ENCODE measurements at places on chromosomes 13 and 19. TPM values are rescaled to one million over a fixed set of nuclear protein-coding genes. Genes with fewer than 3 reads are reported as not detected.

GPR183 gene
- total RNA-seq, result 19.6 TPM

- peaks cover 27% of the 10 kb centered on the region for H3K36me3 ChIP-seq
- peak within 1 kb of the TSS; percentile 73 for H3K27ac ChIP-seq
- peak; percentile 63 for DNase-seq
- H3K27me3 ChIP-seq, result no peaks in the 10 kb centered on the region
These were observed at the start of gene ZNF577 for GRCh38 chr19:51887522-51888498. TSS of gene ZNF577 (minus strand) at chr19:51887951. CDS start at chr19:51880382, 7,569 bp downstream.

DNA sequence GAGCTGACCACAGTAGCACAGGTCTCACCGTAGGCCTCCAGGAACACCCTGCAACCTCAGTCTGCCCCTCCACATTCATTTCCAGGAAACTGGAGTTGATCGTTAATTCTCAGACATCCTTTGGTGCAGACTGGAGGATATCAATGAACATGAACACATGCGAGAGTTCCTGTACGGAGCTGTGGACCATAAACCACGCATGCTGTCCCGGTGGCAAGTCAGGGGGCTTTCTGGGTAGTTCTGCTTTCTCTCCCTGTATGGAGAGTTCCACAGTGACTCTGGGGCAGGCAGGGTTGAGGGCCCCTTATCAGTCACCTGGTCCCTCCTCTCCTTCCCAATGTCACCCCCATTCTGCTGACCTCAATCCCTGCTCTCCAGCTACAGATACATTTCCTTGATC lies 55.5 kb upstream of the URI1 start:
- DNase-seq, result no peak
- no peaks in the 10 kb centered on the region for H3K4me1 ChIP-seq
- H3K27me3 ChIP-seq, result no peaks in the 10 kb centered on the region
- H3K27ac ChIP-seq, result no peak overlapping the region
- no peak overlapping the region for H3K4me3 ChIP-seq
- H3K36me3 ChIP-seq, result no peaks in the 10 kb centered on the region

GRCh38 chr19:46880431-46880830 lies 19.6 kb downstream of the ARHGAP35 start:
- no peak overlapping the region for H3K27ac ChIP-seq
- peaks cover 8% of the 10 kb centered on the region for H3K4me1 ChIP-seq
- no peak overlapping the region for H3K4me3 ChIP-seq
- no peaks in the 10 kb centered on the region for H3K36me3 ChIP-seq
- no peak for DNase-seq
- no peaks in the 10 kb centered on the region for H3K27me3 ChIP-seq

DNA sequence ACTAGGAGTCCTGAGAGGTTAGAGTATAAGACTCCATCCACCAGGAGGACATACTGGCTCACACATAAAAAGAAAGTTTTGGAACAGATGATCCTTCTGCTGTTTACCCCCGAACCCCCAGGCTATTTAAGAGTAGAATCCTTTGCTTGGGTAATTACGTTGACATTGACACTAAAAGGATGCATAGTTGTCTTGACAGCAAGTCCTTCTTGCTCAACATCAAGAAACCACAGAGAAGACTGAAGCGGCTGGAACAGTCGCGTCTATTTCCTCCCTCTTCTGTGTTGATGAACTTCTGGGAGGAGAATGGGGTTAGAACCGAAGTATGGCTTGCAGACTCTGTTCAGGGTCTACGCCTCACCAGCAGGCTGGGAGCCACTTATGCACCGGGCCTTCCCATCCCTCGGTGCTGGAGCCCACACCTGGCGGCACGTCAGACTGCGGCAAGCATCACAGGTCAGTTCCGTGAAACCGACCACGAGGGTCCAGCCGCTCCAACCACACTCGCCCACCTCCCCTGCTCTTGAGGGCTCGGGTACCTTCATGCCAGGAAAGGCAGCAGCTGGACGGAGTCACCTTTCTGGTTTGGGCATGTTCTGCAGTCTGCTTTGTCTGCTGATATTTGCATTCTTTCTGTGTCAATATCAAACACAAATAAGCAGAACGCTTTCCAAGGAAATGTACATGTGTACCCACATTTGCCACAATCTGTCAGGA lies 42.4 kb upstream of the RANBP3 start:
- no peak for DNase-seq
- no peaks in the 10 kb centered on the region for H3K4me1 ChIP-seq
- no peaks in the 10 kb centered on the region for H3K27me3 ChIP-seq
- peaks cover 6% of the 10 kb centered on the region for H3K36me3 ChIP-seq

VMAC gene
- total RNA-seq, result 13.3 TPM

TMEM147 gene
- 49.7 TPM for total RNA-seq

KLK7 gene
- not detected for total RNA-seq

DNA sequence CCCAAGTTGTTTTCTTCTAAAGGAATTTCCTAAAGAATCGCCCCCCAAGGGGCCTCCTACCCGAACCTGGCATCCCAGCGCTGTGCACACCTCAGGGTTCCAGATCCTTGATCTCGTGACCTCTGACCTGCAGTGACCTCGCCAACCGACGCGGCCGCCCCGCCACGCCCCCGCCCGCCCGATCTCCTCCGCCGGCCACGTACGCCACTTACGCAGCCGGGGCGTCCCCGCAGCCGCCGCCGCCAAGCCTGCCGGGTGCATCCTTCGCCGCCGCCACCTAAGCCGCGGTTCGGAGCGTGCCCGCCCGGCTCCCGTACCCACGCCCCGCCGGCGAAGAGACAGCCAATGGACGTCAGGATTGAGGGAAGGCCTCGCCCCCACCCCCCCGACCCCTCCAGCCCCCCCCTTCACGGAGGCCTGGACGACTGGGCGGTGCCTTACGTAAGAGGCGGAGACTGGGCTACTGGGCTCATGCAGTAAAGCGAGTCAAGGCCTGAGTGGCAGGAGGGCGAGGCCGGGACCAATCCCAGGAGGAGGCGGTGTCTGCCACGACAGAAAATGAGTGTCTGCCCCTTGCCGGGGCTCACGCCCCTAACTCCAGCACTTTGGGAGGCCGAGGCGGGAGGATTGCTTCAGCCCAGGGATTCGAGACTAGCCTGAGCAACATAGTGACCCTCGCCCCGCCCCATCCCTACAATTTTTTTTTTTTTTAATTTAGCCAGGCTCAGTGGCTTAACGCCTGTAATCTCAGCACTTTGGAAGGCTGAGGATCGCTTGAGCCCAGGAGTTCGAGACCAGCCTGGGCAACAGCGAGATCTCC lies at the start of gene YIF1B:
YIF1B (minus strand) TSS at position 291 of the 820 bp plus-strand sequence; CDS start at position 261, 30 bp downstream.
- no peaks in the 10 kb centered on the region for H3K36me3 ChIP-seq
- H3K27me3 ChIP-seq, result no peaks in the 10 kb centered on the region
- DNase-seq, result peak; percentile 91
- peak within 1 kb of the TSS; percentile 82 for H3K4me3 ChIP-seq

- peaks cover 8% of the 10 kb centered on the region for H3K4me1 ChIP-seq
- H3K27ac ChIP-seq, result no peak overlapping the region
- no peak for DNase-seq
- H3K36me3 ChIP-seq, result no peaks in the 10 kb centered on the region
- no peaks in the 10 kb centered on the region for H3K27me3 ChIP-seq
These were observed 33.9 kb downstream of the ATP11A start for GRCh38 chr13:112723771-112724170.

CYP4F11 gene
- 12.9 TPM for total RNA-seq

DNA sequence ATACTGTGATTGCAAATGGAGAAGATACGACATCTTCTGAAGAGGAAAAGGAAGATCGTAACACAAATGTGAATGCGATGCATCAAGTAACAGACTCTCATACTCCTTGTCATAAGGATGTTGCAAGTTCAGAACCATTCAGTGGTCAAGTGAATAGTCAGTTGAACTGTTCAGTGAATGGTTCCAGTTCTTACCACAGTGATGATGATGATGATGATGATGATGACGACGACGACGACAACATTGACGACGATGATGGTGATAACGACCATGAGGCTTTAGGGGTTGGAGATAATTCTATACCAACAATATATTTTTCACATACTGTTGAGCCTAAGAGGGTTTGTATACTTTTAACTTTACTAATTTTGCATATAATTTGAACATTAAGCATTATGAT lies 67.0 kb downstream of the URI1 start:
- H3K36me3 ChIP-seq, result peaks cover 3% of the 10 kb centered on the region
- no peak for DNase-seq
- no peak overlapping the region for H3K4me3 ChIP-seq
- H3K27ac ChIP-seq, result no peak overlapping the region

OR10H1 gene
- not detected for total RNA-seq

LGALS14 gene
- total RNA-seq, result not detected

DNA sequence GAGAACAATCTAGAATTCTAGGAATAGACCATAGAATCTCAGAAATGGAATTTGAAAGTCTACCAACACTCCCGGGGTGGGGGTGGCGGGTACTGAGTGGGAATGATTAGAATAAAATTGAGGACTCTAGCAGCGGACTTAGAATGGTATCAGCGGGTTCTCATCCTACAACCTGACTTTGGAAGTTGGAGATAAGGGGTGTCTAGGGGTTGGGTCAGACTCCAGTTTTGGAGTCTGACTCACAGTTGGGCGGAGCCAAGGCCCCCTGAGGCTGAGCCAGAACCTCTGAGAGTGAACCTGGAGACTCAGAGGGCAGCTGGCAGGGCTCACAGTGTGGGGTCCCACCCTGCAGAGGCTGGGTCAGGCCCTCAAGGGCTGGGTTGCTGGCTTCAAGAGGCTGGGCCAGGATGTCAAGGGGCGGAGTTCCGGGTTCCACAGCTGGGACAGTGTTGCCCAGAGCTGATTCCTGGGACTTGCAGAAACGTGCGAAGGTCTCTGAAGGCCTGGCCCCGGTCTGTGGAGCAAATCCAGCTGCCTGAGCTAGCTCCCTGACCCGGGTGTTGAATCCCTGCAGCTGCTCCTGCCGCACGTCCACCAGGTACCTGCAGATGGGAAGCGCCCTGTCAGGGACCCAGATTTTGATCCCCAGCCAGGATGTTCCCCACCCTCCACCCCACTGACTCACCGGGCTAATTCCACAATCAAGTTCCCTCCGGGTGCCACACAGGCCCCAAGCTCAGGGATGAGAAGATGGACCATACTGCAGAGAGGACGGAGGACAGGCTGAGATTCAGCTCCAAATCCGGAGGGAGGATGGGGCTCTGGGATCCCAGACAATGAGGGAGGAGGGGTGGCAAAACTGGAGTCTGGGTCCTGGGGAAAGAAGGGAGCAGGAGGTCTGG lies 1.6 kb upstream of the TNNI3 start:
- no peak overlapping the region for H3K4me3 ChIP-seq
- no peak overlapping the region for H3K27ac ChIP-seq
- H3K27me3 ChIP-seq, result peaks cover 13% of the 10 kb centered on the region
- no peaks in the 10 kb centered on the region for H3K4me1 ChIP-seq
- no peak for DNase-seq
- no peaks in the 10 kb centered on the region for H3K36me3 ChIP-seq

- no peaks in the 10 kb centered on the region for H3K4me1 ChIP-seq
- no peaks in the 10 kb centered on the region for H3K36me3 ChIP-seq
- DNase-seq, result no peak
- no peak overlapping the region for H3K27ac ChIP-seq
- H3K4me3 ChIP-seq, result no peak overlapping the region
These were observed 17.5 kb downstream of the DLEU7 start for GRCh38 chr13:50826035-50826434.

PIK3R2 gene
- 14.3 TPM for total RNA-seq

KCNJ14 gene
- 1.2 TPM for total RNA-seq

ZNF793 gene
- 12.1 TPM for total RNA-seq

TNFRSF19 gene
- total RNA-seq, result 7.6 TPM

GIPC3 gene
- 1.6 TPM for total RNA-seq

GRCh38 chr13:94550062-94550738 lies 45.8 kb downstream of the TGDS start:
- DNase-seq, result no peak
- H3K4me1 ChIP-seq, result peaks cover 5% of the 10 kb centered on the region
- peak overlapping the region; percentile 90 for H3K27ac ChIP-seq
- no peaks in the 10 kb centered on the region for H3K27me3 ChIP-seq
- peak overlapping the region; percentile 91 for H3K4me3 ChIP-seq

GARIN5A gene
- total RNA-seq, result 0.56 TPM

DNA sequence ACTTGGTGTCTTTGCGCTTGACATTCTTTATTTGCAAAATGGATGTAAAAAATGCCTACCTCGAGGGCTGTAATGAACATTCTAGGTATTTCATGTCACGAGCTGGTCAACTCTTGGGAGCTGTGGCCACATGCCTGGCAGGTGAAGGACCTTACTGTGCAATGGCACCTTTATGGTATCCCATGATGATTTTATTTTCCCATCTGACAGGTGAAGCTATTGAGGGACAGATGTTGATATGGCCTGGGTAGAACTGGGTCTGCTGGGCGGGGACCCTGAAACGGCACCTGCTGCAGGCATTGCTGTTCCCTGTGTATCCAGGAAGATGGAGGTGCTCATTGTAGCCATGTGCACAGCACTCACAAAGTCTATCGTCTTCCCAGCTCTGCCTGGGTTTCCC lies 332.2 kb downstream of the TEX29 start:
- H3K4me3 ChIP-seq, result no peak overlapping the region
- no peaks in the 10 kb centered on the region for H3K4me1 ChIP-seq
- no peak for DNase-seq

GRCh38 chr13:109773276-109773675 lies 13.1 kb downstream of the IRS2 start:
- peaks cover 21% of the 10 kb centered on the region for H3K36me3 ChIP-seq
- DNase-seq, result no peak
- H3K27me3 ChIP-seq, result no peaks in the 10 kb centered on the region
- H3K4me1 ChIP-seq, result peaks cover 15% of the 10 kb centered on the region
- no peak overlapping the region for H3K27ac ChIP-seq
- no peak overlapping the region for H3K4me3 ChIP-seq

DNA sequence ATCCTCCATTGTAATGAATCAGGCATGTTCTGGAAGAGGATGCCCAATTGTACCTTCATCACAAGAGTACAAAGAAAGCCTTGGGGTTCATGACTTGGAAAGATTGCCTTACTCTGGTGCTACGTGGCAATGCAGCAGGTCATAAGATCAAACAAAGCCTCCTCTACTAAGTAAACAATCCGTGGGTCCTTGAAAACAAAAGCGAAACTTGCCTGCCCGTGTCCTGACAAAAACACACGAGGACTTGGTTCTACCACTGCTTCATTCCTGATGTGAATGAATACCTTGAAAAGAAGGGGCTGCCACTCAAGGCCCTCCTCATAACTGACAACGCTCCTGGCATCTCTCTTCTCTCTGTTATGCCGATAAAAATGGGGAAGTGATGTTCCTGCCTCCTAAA lies 18.9 kb downstream of the ZNF563 start:
- H3K4me3 ChIP-seq, result no peak overlapping the region
- DNase-seq, result no peak
- H3K27ac ChIP-seq, result no peak overlapping the region
- H3K27me3 ChIP-seq, result no peaks in the 10 kb centered on the region
- no peaks in the 10 kb centered on the region for H3K4me1 ChIP-seq
- H3K36me3 ChIP-seq, result peaks cover 25% of the 10 kb centered on the region

- DNase-seq, result no peak
- H3K27me3 ChIP-seq, result no peaks in the 10 kb centered on the region
- no peak overlapping the region for H3K27ac ChIP-seq
- no peaks in the 10 kb centered on the region for H3K36me3 ChIP-seq
- no peaks in the 10 kb centered on the region for H3K4me1 ChIP-seq
These were observed 82.8 kb upstream of the MRI1 start for GRCh38 chr19:13681509-13681908.

PCP2 gene
- total RNA-seq, result not detected

DNA sequence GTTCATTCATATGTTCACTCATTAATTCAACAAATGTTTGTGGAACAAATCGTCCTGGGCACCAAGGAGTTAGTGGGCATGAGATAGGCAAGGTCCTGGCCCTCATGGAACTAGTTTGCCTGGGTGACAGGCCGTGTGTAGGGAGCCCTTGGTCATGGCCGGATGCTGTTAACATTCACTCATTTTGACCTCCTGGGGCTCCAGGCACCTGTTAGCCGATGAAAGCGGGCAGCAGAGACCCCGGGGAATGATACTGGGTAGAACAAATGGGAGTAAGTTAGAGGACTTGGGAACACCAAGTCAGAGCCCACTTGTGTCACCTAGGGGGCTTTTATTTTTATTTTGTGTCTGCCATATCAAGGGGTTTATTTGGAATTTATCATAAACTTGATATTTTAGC lies 6.6 kb downstream of the MED25 start:
- H3K4me3 ChIP-seq, result no peak overlapping the region
- H3K36me3 ChIP-seq, result peaks cover 10% of the 10 kb centered on the region
- H3K27ac ChIP-seq, result no peak overlapping the region
- peaks cover under 1% of the 10 kb centered on the region for H3K4me1 ChIP-seq
- no peak for DNase-seq
